Fibroblast of villous mesenchyme (primary cell): ENCODE measurements at places on chromosomes 5 and 9. TPM values are rescaled to one million over a fixed set of nuclear protein-coding genes. Genes with fewer than 3 reads are reported as not detected.

DNA sequence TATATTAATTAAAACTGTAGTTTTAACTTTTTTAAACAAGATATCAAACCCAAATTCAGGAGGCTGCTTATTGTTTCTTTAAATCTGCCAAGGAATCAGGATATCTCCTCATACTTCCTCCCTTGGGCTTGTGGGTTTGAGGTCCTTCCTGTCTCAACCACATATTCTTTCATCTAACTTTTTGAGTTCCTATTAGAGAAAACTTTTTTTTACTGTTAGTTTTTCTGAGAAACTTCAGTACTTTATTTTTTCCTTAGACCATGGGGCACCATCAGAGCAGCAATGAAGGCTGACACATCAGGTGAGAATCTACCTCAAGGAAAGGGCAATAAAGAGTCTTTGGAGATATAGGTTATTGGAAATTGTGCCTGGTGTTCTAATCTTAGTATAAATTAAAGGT, 56.7 kb downstream of the TSSK1B start:
- DNase-seq = no peak

Gene ANKRD33B
- total RNA-seq = 1.6 and 2.6 TPM in 2 replicates

GRCh38 chr5:138875552-138875875, 379 bp upstream of the LRRTM2 start:
- DNase-seq = no peak

DNA sequence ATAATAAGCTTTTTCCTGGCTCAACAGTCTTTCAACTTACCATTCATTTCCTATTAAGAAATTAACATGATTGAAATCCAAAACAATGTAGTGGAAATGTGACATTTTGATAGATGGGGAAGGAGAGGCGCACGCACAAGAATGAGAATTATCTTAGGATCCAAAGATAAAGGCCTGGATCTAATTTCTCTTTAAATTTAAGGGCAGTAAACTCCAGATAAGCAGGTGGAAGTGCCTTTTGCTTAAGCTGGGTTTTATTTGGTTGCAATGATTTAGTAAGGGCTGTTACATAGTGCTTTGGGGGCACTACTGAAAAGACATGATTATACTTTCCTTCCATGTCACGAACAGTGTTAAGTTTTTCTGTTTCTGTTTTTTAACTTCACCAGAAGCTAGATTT, 17.3 kb downstream of the EQTN start:
- DNase-seq = no peak

Gene CATSPER3
- under 0.01 TPM in 1 of 2 replicates, not detected in the other for total RNA-seq

- peak; percentile 76 for DNase-seq
These were observed 5.8 kb downstream of the ANXA6 start for GRCh38 chr5:151151793-151152192.

DNA sequence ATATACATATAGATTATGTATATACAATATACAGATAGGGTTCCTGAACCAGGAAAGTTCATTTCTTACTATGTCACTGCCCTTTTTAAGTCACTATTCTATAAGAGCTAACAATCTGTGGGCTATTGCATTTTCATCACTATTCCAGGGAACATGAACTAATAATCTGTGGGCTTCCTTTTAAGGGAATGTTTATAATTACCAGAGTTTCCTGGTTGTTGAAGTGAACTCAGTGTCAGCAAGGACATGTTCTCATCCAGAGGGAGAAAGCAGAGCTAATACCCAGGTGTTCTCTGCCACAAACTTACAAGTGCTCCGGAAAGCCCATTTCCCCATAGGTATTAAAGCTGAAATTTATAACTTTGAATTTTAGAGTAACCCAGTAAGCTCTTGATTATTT, 69.6 kb downstream of the CWC27 start:
- peak; percentile 63 for DNase-seq

Gene RNF208
- total RNA-seq = under 0.01 TPM in 1 of 2 replicates, not detected in the other

DNA sequence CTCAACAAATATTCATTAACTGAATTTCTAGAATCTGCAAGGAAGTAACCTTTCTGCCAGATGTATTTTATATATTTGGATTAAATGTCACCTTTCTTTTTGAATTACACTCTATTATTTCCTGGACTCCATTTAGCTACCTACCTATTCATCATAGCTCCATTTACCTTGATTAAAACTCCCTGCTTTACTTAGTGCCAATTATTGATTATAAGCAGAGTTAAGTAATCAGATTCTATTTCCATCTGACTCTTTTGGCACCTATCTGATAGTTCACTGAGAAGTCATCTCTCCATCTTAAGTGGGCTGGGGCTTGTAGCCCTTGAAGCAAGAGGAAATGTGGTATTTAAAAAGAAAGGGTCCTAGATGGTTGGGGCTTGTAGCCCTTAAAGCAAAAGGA, 88.6 kb downstream of the TRPM3 start:
- DNase-seq = no peak

Gene TRIP13
- 16.8 and 29.8 TPM in 2 replicates for total RNA-seq

Gene AQP3
- 0.86 and 0.97 TPM in 2 replicates for total RNA-seq
